Naive thymus-derived CD4-positive, alpha-beta T cell (primary cell): ENCODE measurements at places on chromosomes 11 and 22. TPM values are rescaled to one million over a fixed set of nuclear protein-coding genes. Genes with fewer than 3 reads are reported as not detected.

The ROBO3 gene
- 7.7 and 8.1 TPM in 2 replicates for total RNA-seq

The TIMP3 gene
- total RNA-seq: 0.32 TPM

The C22orf31 gene
- not detected for total RNA-seq

- DNase-seq: no peak
Measured at GRCh38 chr11:126165311-126165720, 46.1 kb downstream of the RPUSD4 start.

DNA sequence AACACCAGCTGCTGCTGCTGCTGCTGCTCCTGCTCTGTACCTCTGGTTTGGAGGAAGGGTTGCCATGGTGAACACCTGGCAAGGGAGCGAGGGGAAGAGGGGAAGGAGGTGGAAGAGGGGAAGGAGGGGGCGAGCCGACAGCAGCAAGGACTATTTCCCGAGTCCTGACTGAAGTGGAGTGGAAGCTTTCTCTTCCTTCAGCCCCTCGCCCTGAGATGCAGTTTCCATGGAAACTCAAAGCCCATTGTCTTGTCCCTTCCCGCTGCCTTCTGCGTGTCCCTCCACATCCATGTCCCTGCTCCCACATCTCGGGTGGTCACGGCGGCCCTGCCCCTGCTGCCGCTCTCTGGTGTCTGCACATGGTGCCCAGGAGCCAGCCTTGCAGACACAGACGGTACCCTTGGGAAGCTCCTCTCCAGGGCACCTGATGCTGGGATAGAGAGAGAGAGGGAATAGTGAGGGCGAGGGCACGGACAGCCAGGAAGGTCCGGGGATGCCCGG, 28.6 kb downstream of the FAM83F start:
- no peak for DNase-seq

GRCh38 chr11:6864438-6864837, 1.6 kb downstream of the OR10A2 start:
- DNase-seq: no peak

DNA sequence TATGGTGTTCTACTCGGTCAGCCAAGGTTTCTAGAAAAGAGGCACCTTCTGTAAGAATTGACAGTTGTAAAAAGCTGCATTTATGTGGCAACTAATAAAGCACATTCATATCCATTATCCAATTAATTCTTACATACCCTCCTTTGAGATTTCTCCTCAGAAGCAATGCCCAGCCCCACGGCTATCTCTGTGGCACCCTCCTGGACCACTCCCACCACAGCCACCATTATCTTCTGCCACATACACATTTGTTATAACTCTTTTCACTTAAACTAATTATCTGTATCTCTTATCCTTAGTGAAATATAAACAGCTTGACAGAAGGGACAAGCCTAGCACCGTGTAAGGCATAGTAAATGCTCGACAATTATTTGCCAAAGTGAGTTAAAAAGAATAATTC, 48.5 kb downstream of the PAK1 start:
- no peak for DNase-seq

DNA sequence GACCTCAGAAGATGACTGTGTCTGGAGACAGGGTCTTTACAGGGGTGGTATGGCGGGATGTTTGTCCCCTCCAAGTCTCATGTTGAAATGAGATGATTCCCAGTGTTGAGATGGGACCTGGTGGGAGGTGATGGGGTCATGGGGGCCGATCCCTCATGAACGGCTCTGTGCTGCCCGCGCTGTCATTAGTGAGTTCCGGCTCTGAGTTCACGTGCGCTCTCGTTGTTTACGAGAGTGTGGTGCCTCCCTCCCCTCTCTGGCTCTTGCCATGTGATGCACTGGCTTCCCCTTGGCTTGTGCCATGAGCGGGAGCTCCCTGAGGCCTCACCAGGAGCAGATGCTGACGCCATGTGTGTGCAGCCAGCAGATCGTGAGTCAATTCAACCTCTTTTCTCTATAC, 830.8 kb downstream of the TBC1D22A start:
- no peak for DNase-seq

DNA sequence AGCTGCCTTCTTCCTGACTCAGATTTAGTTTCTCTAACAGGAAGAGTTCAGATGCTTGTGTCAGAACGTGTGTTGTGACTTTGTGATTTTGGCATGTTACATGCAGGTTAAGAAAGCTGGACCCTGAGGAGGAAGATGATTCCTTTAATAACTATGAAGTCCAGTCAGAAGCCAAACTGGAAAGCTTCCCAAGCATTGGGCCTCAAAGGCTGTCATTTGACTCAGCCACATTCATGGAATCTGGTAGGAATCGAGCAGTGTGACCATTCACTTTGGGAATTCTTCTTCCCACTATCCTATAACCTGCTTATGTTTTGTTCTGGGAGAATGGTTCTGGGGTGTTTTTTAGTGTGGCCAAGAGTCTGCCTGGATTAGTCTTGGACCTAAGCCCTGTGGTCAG, 48.0 kb downstream of the CABIN1 start:
- DNase-seq: no peak
